ENCODE measurements at places on chromosomes 3 and 15.
A peak's percentile ranks its signal among the peaks of the same experiment; 100 is the strongest.

DNA sequence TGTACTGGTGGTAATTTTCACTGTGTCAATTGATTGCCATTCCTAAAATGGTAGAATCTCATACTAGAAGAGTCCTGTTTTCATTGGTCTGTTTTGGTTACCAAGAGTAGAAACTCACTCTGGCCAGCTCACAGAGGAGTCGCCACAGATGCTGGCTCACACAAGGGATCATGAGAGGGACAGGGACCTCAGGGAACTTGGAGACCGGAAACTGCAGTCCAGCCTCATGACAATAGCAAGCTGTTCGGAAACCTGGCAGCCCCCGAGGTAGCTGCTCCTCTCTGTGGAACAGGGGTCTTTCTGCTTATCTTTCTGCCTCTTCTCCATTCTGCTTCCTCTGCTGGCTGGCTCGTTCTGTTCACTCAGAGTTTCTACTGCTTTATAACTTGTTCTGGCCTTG, 192.9 kb downstream of the PLCL2 start:
- no peak for DNase-seq

- DNase-seq: no peak
Observed at GRCh38 chr3:48058091-48058490, 41.9 kb upstream of the MAP4 start.

- DNase-seq: no peak
Observed at GRCh38 chr3:133592843-133593242, 19.4 kb downstream of the CDV3 start.

DNA sequence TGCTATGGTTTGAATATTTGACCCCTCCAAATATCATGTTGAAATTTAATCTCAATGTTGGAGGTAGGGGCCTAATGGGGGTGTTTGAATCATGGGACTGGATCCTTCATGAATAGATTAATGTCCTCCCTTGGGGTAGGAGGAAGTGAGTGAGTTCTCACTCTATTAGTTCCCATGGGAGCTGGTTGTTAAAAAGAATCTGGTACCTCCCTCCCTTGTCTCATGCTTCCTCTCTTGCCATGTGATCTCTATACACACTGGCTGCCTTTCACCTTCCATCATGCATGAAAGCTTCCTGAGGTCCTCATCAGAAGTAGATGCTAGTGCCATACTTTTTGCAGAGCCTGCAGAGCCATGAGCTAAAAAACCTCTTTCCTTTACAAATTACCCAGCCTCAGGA, 177.7 kb upstream of the MCTP2 start:
- DNase-seq: no peak

GRCh38 chr3:136409549-136409948, 159.4 kb downstream of the PCCB start:
- DNase-seq: no peak

GRCh38 chr3:13483988-13484695, 4.0 kb downstream of the HDAC11 start:
- no peak for DNase-seq

GRCh38 chr15:81095690-81096365, 38.2 kb upstream of the CFAP161 start:
- peak; percentile 17 for DNase-seq

DNA sequence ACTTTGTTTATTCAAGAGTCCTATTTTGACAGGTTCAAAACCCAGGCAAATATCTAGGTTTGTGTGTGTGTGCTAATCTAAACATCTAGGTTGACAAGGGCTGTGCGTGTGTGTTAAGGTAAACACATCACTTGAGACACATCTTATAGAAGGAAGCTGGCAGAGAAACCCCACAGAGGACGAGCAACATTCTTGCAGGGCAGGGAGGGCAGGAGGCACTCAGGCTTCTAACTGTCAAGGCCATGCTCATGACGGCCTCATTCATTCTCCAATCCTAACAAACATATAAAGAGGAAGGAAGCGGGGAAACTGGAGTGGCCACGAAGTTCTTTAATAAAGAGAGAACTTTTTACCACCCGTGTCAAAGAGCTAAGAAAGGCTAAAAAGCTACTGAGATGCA, 43.4 kb downstream of the SLCO2A1 start:
- no peak for DNase-seq

DNA sequence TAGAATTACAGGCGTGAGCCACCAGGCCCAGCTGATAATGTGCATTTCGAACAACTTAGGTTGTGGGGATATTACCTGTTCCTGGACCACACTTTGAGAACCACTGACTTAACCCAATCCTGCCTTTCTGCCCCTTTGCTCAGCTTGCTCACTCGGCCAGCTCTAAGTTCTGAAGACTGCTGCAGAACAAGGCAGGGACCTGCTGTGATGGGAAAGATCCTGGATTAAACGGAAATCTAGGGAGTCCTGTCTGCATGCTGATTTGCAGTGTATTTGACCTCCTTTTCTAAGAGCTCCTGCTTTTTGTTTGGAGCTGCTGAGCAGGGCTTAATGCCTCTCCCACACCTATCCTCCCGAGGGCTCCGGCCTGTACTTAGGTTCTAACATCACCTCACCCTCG, 2.9 kb downstream of the LTK start:
- no peak for DNase-seq

GRCh38 chr3:185824051-185825005, 514 bp downstream of the IGF2BP2 start:
- DNase-seq: peak; percentile 52

DNA sequence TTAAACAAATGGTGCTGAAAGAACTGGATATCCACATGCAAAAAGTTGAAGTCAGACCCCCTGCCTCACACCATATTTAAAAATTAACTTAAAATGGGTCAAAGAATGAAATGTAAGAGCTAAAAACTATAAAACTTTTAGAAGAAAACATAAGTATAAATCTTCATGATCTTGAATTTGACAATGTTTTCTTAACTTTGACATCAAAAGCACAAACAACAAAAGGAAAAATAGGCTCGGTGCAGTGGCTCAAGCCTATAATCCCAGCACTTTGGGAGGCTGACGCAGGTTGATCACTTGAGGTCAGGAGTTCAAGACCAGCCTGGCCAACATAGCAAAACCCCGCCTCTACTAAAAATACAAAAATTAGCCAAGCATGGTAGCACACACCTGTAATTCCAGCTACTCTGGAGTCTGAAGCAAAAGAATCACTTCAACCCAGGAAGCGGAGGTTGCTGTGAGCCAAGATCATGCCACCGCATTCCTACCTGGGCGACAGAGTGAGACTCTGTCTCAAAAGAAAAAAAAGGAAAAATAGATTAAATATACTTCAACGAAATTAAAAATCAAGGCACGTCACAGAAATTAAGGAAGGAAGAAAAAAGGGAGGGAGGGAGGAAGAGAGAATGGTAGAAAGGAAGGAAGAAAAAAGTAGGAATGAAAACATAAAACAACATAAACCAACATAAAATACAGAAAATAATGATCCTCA, 1.5 kb downstream of the RAB27A start:
- no peak for DNase-seq

GRCh38 chr3:152276681-152277080, 8.0 kb downstream of the MBNL1 start:
- no peak for DNase-seq

DNA sequence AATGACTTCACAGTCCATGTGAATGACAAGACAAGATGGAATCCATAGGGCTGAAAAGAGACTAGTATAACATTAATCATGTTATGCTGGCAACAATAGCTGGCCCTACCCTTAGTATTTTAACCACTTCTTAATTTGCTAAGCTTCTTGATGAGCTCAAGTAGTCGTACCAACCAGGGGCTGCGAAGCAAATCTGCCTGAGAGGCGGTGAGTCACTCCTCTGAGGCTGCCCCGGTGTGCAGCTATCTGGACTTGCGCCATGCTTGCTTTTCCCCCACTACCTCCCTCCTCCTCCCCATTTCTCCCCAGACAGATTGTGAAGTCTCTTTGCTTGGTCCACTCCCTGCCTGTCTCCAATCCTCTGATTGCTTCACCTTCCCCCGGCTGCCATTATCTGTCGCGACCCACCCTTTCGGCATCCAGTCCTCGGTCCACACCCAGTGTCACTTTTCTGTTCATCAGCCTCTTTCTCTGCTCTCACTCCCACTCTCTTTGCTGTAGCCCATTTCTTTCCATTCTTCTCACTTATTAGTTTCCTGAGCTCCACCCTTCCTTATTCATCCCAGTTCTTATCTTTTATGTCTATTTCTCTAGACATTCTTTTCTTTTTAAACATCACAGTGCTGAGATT, 42.7 kb downstream of the DUT start:
- DNase-seq: no peak

DNA sequence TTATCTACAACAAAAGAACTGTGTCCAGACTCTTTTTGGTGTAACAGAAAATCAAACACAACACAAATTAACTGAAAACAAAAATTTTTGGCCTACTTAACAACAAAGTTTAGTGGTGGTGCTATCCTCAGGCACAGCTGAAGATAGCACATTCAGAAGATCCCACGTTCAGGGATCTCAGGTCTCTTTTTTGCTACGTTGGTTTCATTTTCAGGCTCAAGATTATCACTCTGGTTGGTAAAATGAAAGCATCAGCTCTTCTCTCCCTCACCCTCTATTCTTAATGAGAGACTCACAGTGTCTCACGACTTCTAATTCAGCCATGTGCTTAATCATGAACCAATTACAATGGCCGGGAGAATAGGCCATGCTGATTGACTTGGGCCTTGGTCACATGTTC, 146.9 kb upstream of the PTPRG start:
- DNase-seq: no peak

GRCh38 chr3:54384279-54384678, 261.9 kb downstream of the CACNA2D3 start:
- no peak for DNase-seq
